ENCODE measurements at places on chromosomes 5 and 9.
A peak's percentile ranks its signal among the peaks of the same experiment; 100 is the strongest.

GRCh38 chr9:137417161-137418021 is 5.6 kb downstream of the EXD3 start:
- peak; percentile 15 for DNase-seq

GRCh38 chr9:124709292-124709690 is 61.8 kb downstream of the NR6A1 start:
- DNase-seq = no peak

GRCh38 chr5:35438288-35438687 is 179.4 kb upstream of the SPEF2 start:
- no peak for DNase-seq

DNA sequence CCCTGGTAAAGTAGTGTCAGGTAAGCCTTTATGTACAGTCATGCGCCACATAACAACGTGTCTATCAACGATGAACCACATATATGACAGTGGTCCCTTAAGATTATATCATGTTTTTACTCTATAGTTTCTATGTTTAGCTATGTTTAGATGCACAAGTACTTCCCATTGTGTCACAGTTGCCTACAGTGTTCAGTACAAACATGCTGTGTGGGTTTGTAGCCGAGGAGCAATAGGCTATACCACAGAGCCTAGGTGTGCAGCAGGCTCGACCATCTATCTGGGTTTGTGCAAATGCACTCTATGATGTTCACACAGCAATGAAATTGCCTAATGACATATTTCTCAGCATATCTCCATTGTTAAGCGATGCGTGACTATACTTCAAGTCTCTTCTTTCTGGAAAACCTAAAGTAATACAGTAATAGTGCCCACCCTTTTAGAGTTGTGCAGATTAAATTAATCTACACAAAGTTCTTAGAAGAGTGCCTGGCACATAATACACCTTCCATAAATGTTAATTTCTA is 295.9 kb downstream of the ARHGAP26 start:
- DNase-seq = no peak

DNA sequence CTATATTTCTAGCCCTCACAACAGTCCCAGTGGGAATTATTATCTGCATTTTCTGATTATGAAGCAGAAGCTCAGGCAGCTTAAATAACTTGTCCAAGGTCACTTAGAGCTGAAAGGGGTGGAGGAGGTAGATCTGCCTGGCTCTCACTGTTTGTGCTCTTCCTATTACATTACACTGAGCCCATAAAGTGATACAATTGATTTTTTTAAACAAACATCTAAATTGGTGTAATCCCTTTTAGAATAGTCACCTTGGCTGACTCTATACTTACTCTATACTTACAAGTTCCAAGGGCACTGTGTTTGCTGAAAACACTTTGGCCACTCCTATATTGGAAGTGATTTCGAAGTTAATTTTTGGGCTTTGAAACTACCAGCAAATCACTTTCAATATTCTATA is 144.7 kb downstream of the APBA1 start:
- DNase-seq = no peak

- DNase-seq = no peak
Observed at GRCh38 chr9:132218208-132218607, 56.4 kb downstream of the NTNG2 start.

GRCh38 chr9:29830821-29831220 is 2257.5 kb upstream of the C9orf72 start:
- DNase-seq = peak; percentile 3

- peak; percentile 38 for DNase-seq
Observed at GRCh38 chr5:112492291-112492690, 73.2 kb upstream of the EPB41L4A start.

GRCh38 chr5:8209500-8209899 is 340.6 kb downstream of the MTRR start:
- no peak for DNase-seq

DNA sequence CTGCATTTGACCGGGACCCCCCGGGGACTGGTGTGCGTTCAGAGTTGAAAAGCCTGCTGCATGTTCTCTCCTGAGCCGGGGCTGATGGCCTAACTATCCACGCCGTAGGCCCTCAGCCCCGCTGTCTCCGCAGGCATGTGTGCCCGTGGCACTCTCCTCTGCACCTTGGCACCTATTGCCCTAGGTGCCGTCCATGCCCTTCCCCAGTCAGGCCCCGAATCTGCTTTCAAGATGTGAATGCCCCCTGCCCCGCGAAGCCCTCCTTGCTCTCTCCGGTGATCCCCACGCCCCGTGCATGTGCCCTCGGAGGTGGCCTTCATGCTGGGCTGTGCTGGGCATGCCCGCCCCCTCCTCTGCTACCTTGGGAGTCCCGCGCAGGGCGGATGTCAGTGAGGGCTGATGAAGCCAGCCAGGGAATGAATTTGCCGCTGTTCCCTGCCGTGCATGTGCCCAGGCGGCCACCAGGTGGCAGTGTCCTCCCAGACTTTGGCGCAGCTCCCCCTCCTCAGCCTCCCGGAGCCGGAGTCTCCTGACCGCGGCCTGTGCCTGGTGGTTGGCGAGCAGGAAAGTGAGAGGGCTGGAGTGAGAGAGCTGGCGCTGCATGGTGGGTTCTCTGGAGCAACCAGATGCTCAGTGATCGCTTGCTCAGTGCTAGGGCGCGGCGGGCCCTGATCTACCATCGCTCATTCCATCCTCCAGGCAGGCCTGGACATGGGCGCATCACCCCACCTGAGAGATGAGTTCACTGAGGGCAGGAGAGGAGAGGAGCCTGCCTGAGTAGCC is 112.9 kb upstream of the LMX1B start:
- peak; percentile 79 for DNase-seq

GRCh38 chr9:126223798-126224531 is 102.7 kb upstream of the MVB12B start:
- no peak for DNase-seq

- DNase-seq = no peak
Observed at GRCh38 chr5:9479990-9480389, 65.9 kb downstream of the SEMA5A start.

DNA sequence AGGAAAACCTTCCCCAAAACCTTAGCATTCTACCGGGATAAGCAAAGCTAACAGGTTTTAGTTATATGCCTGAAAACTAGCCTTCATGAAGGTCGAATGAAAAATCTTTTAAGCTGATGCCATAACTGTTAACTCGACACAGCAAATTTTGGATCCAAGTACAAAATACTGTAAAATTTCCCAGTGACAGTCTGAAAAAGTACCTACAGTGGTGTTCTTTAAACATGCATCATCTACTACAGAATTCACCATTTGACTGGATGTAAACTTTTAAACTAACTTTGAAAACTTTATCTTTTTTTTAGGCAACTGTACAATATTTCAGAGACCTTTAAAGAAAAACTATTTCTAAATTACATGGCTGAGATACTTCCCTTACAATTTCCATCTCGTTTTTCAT is 791 bp downstream of the RAPGEF6 start:
- DNase-seq = no peak

- DNase-seq = no peak
Observed at GRCh38 chr9:6956879-6957278, 199.1 kb downstream of the KDM4C start.

DNA sequence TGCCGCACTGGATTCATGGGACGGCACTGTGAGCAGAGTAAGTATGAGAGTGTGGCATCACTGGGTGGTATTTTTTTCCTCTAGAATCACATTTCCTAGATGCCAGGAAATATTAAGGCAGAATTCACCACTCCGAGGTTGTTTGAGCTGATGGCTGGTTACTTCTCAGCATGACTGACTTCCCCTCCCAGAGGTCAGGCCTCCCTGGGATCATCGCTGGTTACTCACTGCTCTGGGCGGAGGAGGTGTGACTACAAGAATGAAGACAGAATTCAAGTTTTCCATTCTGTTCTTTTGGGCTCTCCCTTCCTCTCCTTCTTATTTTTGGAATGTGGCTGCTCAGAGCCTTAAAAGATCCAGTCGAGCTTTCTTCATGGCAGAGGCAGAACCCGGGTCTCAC is 76.6 kb upstream of the PRRC1 start:
- DNase-seq = no peak

DNA sequence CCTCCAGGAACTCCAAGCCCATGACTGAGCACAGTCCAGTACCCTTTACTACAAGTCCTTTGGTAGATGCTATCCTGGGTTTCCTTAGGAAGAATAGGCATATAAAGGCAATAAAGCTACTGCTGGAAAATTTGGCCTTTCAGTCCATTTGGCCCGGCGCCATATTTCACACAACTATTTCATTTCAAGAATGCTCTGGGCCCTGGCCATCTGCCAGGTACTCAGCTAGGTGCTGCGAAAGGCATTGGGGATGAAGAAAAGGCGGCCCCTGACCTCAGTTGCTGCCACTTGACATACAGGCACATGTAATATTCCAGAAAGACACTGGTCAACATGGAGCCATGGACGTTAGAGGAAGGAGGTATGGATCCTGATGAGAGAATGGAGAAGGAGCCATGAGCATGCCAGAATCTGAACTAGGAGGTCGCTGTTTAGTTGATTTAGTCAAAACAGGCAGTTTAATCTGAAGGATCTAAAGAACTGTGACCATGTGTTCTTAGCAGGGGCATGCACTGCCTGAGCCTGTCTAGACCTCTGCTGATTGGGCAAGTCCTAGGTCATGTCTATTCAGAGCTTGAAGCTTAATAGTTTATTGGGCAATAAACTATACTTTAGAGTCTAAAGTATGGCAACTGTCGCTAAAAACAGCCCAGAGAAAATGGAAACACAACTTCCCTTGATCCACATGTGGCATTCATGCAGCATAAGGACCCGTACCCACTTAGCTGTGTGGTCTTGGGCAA is 149.3 kb downstream of the MELK start:
- no peak for DNase-seq

Data from activated CD4-positive, alpha-beta T cell treated with anti-CD3 and anti-CD28 coated beads, Interleukin-2, Interleukin-6, amounts not matched to agents 100 ng/mL and 50 ng/mL, durations not matched to agents 16 hours and 8 hours (primary cell).